ENCODE measurements at places on chromosomes 7 and 10.

DNA sequence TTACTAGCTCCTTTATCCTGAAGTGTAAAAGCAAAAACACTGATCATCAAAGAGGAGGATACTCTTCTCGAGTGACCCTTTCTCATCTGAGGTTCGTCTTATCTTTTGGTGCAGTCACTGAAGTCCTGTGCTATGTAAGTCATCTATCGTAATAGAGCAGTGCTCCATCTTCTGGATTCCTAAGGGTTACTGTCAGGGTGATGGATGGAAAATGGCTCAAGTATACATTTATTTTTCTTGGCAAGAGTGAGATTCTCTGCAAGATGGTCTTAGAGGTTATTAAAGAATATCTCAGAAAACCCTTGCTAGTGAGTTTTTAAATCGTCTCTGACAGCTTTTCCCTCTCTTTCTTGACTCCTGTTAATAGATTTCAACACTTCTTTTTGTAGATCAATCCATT, 12.4 kb downstream of the PRKG1 start:
- DNase-seq, result no peak

DNA sequence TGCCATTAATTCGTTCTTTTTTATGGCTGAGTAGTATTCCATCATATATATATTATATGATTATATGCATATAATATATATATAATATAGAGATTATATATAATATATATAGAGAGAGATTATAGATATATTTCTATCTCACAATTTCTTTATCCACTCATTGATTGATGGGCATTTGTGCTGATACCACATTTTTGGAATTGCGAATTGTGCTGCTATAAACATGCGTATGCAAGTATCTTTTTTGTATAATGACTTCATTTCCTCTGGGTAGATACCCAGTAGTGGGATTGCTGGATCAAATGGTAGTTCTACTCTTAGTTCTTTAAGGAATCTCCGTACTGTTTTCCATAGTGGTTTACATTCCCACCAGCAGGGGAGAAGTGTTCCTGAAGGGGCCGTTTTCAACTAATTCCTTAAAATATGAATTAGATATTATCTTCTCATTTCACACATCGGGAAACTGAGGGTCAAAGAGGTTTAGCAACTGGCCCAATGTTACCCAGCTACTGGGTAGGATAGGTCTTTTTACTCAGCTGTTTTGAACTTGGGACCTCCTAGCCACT, 16.5 kb downstream of the NFE2L3 start:
- no peak for DNase-seq

- no peak for DNase-seq
These were observed 85.7 kb upstream of the BET1 start for GRCh38 chr7:94089806-94090205.

DNA sequence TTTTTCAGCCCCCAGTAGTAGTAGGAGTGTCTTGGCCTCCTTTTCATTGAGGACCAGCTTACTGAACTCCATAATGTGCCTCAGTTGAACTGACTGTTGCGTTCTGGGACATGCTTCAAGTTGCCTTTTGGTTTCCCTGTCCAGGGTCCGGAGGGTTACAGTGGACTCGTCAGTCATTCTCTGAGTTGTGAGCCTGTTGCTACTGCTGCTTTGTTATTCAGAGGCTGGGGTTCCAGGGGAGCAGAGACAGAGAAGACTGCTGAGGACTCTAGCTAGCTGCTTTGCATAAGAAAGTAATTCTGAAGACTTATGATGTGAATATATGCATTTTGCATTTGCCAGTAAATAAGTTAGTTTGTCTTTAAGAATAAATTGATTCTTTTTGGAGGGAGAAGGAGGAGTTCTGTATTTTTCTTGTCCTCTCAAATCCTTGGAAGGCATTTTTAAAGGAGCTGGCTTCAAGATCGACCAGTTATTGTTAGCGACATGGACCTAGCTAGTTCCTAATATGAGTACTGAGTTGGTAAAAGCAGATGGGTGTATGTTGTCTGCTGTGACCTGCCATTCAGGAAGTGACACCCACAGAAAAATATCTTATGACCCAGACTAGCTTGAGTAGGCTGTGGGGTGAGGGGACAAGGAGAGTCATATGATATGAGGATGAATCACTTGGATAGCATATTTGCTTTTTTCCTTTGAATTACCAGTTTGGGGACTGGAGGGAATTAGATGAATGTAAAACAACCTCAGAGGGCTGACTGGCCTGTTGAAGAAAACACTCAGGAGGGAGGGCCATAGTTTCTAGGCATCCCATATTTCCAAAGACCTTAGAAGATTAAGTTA, 8.3 kb downstream of the PI4K2A start:
- no peak for DNase-seq

GRCh38 chr7:33050535-33051318, 11.8 kb downstream of the NT5C3A start:
- DNase-seq, result no peak

DNA sequence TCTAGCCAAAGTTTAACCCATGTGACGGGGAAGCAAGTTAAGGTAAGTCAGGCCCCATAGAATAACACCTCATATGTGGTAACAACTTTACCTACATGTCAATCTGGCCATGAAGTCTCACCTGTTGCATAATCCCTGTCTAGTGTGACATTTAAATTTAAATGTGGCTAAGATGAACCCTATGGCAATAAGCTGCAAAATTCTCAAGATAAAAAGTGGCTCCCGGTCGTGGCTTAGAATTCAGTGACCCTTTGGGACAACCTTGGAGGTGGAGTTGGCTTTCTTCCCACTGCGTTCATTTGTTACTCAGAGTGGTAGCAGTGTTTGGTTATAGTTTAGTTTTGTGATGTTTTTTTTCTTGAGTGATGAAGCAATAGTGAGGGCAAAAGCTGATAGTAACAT, 90.6 kb downstream of the ARID5B start:
- DNase-seq, result no peak

GRCh38 chr10:70119623-70120022, 13.0 kb downstream of the AIFM2 start:
- no peak for DNase-seq

DNA sequence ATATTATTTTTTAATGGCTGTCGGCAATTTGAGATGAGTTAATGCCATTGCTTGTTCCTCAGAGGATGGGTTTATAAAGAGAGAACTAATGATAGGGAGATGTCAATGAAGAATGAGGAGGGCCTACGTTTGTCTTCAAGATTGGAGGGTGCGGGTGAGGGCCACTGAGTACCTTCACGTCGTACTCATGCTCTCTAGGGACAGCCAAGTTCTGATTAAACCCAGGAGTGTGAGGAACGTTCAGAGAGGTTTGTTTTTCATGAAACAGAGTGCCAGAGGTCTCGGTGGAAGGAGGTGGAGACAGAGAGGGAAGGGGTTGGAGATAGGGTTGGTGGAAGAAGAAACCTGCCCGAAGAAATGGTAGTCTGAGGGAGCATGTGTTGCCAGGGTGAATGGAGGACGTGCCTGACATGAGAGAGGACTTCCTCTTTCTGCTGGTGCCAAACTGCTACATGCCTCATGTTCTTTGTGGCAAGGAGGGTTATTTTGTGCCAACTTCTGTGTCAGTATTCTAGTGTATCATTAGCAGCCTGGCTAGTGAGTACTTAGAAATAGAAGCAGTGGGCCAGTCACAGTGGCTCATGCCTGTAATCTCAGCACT, 8.9 kb downstream of the DHTKD1 start:
- no peak for DNase-seq

DNA sequence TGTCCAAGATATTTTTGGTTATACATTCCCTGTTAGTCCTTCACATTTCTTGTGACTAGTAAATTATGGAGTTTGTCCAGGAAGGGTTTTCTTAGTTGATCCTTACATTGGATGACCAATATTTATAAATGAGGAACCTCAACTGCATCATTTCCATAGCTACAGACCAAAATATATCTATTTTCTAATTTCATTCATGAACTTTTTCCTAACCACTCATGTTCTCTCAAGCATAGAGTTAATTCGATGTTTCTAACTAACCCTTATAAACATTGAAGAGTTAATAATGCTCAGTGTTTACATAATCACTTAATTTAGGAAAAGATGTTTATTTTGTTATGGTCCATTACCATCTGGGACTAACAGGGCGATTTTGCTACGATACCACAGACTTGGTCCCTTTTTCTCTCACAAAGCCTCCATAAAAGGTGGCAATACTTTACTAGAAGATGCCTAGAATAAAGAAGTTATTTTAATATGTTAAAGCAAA, 591.0 kb downstream of the MAGI2 start:
- no peak for DNase-seq
